ENCODE measurements at places on chromosomes 6 and 20. TPM values are rescaled to one million over a fixed set of nuclear protein-coding genes. Genes with fewer than 3 reads are reported as not detected.

DNA sequence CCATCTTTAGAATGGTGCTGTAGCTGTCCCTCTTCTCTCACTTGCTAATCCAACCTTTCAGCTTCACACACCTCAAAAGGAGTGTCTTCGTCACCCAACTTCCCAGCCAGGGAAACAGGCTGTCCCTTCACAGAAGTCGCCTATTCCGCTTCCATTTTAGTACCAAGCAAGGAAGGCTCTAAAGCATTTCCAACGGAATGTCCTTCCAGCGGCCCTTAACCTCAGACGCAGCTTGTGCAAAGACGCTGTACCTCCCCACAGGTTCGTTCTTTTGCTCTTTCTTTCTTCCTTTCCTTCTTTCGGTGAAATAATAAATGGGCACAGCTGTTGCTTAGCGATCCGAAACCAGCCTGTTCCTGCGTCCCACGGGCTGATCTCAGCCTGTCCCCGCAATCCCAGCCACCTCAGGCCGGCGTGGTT lies 1.5 kb downstream of the PTPRT start:
- DNase-seq, result no peak
- H3K36me3 ChIP-seq, result no peaks in the 10 kb centered on the region
- H3K4me3 ChIP-seq, result no peak overlapping the region
- peaks cover 5% of the 10 kb centered on the region for H3K27me3 ChIP-seq
- H3K27ac ChIP-seq, result no peak overlapping the region
- H3K4me1 ChIP-seq, result no peaks in the 10 kb centered on the region

FILIP1 gene
- total RNA-seq, result 0.54 TPM

- no peak overlapping the region for H3K27ac ChIP-seq
- peaks cover 31% of the 10 kb centered on the region for H3K36me3 ChIP-seq
- DNase-seq, result no peak
- H3K4me1 ChIP-seq, result no peaks in the 10 kb centered on the region
Measured at GRCh38 chr20:48949304-48950170, 28.0 kb downstream of the ARFGEF2 start.

DNA sequence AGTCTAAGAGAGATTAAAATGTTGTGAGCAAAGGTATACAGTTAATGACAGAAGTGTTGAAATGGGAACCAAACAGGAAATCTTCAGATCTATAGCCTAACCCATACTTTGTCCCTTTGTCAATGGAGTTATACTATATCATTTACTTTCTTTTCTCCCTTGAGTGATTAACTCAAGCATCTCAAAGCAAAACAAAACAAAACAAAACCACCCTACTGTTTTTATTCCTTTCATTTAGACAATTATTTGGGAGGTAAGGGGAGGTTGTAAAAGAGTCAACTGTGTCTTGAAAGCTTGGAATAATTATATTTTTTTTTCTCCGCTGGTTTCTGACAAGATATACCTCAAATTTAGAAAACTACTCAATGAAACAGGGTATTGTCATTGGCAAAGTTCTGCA lies 139.8 kb upstream of the HMGN3 start:
- no peak overlapping the region for H3K4me3 ChIP-seq
- no peaks in the 10 kb centered on the region for H3K36me3 ChIP-seq
- H3K27me3 ChIP-seq, result no peaks in the 10 kb centered on the region
- no peak overlapping the region for H3K27ac ChIP-seq

DNA sequence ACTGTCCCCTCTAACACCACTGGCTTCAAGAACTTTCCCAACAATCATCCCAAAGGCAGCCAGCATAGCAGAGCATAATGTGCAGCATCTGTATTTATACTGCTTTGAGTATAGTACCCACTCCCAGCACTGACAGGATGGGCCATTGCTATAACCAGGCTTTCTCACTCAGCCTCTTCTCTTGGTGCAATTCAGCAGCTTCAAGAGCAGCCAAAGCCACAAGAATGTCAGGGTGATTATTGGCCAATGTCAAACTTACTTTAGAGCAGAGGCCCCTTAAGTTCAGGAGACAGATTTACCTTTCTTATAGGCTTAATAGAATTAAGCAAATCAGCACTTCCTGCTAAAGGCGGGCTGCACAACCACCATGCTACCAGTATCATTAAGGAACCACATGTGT lies 232.4 kb upstream of the RSPO3 start:
- H3K27ac ChIP-seq, result no peak overlapping the region
- H3K36me3 ChIP-seq, result no peaks in the 10 kb centered on the region
- no peaks in the 10 kb centered on the region for H3K27me3 ChIP-seq
- no peaks in the 10 kb centered on the region for H3K4me1 ChIP-seq
- H3K4me3 ChIP-seq, result no peak overlapping the region

DNA sequence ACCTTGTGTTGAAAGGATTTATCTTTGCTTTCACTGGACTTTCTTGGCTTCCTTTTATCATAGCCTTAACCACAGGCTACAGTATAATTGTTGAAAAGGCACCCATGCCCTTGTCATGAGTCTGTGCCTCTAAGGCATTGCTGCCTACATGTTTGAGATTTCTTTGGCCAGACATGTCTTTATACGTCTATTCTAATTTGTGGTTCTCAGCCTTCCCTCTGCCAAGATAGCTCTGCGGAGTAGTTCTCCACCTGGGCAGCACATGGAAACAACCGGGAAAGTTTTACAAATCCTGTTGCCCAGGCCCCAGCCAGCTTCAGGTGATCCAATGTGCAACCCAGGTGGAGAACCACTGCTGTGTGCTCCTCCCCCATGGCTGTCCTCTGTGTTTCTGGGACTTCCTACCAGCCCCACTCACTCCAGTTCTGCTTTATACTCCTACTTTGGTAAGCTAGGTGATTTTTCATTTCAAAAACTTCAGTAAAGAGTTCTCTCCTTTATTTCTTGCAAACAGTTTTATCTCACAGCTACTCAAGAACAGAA lies 159.6 kb upstream of the MYLIP start:
- no peaks in the 10 kb centered on the region for H3K27me3 ChIP-seq
- H3K4me1 ChIP-seq, result no peaks in the 10 kb centered on the region
- H3K4me3 ChIP-seq, result no peak overlapping the region
- H3K27ac ChIP-seq, result no peak overlapping the region
- H3K36me3 ChIP-seq, result no peaks in the 10 kb centered on the region
- no peak for DNase-seq

DNA sequence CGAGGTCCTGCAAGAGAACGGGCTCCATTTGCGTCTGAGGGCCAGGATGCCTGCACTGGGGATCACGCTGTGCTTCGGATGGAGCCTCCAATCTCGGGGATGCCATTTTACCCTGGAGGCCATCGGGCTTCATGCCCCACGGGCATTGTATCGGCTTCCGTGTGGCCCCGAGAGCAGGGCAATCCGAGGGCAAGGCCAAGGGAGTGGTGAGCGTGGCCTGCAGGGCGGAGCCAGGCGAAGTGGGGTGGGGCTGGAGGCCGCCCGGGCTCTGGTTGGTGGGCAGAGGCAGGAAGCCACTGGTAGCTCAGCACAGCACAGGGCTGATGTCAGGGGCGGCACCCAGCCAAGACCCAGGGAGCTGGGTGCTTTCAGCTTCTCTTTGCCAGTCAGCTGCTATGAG lies 57.5 kb upstream of the BHLHE23 start:
- no peaks in the 10 kb centered on the region for H3K4me1 ChIP-seq
- DNase-seq, result no peak
- H3K27ac ChIP-seq, result no peak overlapping the region
- H3K36me3 ChIP-seq, result no peaks in the 10 kb centered on the region

DNA sequence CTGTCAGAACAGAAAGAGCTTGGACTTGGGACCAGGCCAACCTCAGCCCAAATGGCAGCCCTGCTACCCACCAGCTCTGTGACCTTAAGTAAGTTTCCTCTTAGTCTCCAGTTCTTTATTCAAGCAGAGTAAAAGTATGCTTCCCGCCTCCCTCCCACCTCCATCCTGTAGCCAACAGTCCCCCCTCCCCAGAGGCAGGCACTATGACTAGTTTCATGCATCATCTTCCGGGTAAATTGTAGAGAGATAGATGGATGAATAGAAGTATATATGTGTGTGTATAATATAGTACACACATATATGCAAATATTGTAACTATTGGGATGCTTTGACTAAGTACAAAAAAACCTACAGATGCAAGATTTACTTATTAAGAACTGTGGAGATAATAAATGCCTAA lies 39.5 kb upstream of the B4GALT5 start:
- H3K36me3 ChIP-seq, result no peaks in the 10 kb centered on the region
- H3K27me3 ChIP-seq, result no peaks in the 10 kb centered on the region
- peaks cover 17% of the 10 kb centered on the region for H3K4me1 ChIP-seq

DNA sequence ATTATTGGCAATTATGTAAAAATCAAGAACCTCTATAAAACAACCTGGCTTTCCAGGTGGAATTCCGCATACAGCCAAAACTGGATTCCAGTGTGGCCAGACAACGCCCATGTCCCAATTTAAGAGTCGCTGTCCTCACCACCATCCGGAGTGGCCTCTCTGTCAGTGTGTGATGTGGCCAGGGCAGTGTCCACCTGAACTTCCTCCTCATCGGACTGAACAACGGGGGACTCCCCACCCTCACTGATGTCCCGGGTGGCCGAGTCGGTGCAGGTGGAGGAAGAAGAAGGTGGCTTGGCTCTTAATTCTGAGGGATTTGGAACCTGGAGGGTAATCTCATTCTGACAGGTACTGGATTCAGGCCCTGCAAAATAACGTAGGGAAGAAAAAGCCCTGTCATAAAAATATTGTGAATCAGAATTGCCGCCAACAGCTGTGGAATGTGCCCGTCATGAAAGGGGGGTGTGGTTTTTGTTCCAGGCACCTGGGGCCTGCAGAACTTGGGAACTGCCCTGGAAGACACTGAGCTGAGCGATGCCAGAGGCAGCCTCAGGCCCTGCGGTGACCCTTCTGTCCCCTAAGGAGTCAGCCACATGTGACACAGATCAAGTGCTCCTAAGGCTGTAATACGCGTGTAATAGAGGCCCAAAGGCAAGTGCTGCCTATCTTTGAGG lies 139.8 kb downstream of the DTNBP1 start:
- no peaks in the 10 kb centered on the region for H3K27me3 ChIP-seq
- H3K27ac ChIP-seq, result no peak overlapping the region
- no peaks in the 10 kb centered on the region for H3K4me1 ChIP-seq
- no peak overlapping the region for H3K4me3 ChIP-seq
- H3K36me3 ChIP-seq, result peaks cover 14% of the 10 kb centered on the region

DNA sequence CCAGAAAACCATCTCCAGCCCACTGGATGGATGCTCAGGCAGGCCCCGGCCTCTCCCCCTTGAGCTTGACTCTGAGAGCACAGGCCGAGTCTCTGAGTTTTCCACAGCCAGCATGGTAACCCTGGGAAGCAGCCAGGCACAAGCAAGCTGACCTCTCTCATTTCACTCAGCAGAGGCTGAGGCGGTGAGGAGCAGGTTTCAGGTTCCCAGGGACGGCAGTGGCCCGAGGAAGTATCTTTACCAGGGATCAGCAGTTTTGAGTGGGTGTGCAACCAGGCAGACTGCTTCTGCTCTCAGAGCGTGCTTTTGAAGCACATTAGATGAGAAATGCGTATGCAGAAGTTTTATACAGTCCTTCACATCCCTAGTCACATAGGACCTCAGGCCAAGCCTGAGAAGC lies 12.6 kb downstream of the HCK start:
- peak; percentile 74 for DNase-seq
- H3K36me3 ChIP-seq, result no peaks in the 10 kb centered on the region
- H3K4me1 ChIP-seq, result peaks cover 50% of the 10 kb centered on the region
- no peaks in the 10 kb centered on the region for H3K27me3 ChIP-seq
- no peak overlapping the region for H3K4me3 ChIP-seq

GRCh38 chr6:42368181-42368580 lies 83.5 kb downstream of the TRERF1 start:
- H3K36me3 ChIP-seq, result no peaks in the 10 kb centered on the region
- no peak for DNase-seq
- peak overlapping the region; percentile 82 for H3K27ac ChIP-seq
- no peaks in the 10 kb centered on the region for H3K27me3 ChIP-seq

ENPP5 gene
- total RNA-seq, result not detected

- no peaks in the 10 kb centered on the region for H3K27me3 ChIP-seq
- DNase-seq, result no peak
- H3K4me3 ChIP-seq, result no peak overlapping the region
- H3K27ac ChIP-seq, result no peak overlapping the region
- no peaks in the 10 kb centered on the region for H3K4me1 ChIP-seq
Measured at GRCh38 chr6:29702519-29703103, 20.6 kb upstream of the HLA-F start.

SLC4A11 gene
- 1.9 TPM for total RNA-seq

DNA sequence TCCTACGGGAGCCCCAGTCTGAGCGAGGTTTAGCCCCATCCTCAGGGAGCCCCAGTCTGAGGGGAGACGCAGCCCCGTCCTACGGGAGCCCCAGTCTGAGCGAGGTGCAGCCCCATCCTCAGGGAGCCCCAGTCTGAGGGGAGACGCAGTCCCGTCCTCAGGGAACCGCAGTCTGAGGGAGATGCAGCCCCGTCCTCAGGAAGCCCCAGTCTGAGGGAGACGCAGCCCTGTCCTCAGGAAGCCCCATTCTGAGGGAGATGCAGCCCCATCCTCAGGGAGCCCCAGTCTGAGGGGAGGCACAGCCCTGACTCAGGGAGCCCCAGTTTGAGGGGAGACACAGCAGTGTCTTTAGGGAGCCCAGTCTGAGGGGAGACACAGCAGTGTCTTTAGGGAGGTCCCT lies 27.9 kb downstream of the VEGFA start:
- no peak overlapping the region for H3K27ac ChIP-seq
- no peak overlapping the region for H3K4me3 ChIP-seq
- no peaks in the 10 kb centered on the region for H3K36me3 ChIP-seq
- H3K27me3 ChIP-seq, result no peaks in the 10 kb centered on the region

GRCh38 chr6:170149681-170150589 lies 140.9 kb downstream of the DLL1 start:
- no peak overlapping the region for H3K27ac ChIP-seq
- H3K36me3 ChIP-seq, result no peaks in the 10 kb centered on the region
- H3K4me3 ChIP-seq, result no peak overlapping the region
- no peak for DNase-seq

DNA sequence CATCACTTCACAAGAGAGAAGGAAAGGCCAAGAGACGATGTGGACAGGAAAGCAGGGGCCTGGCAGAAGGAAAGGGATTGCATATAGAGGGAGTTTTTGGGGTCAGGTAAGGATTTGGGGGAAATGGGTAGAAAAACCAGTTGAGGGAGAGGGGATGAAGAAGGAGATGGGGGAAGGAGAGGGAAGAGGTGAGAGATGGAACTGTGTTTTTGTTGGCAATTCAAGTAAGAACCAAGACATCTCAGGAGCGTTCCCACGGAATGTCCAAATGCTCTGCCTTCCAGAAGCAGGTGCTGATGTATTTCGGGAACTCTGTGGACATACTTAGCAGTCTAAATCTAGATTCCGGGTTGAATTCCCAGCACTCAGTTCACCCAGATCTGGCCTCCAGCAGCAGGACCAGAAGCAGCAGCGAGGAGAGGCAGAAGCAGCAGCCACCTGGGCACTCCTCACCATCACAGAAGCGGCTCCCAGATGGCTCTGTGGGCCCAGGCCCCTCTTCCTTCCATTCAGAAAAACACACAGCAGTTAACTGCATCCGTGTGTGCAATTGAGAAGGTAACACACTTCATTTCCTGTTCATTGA lies 88.8 kb downstream of the DZANK1 start:
- no peaks in the 10 kb centered on the region for H3K4me1 ChIP-seq
- H3K4me3 ChIP-seq, result no peak overlapping the region
- H3K36me3 ChIP-seq, result no peaks in the 10 kb centered on the region
- DNase-seq, result no peak
